ENCODE measurements at places on chromosomes 13 and 19.

DNA sequence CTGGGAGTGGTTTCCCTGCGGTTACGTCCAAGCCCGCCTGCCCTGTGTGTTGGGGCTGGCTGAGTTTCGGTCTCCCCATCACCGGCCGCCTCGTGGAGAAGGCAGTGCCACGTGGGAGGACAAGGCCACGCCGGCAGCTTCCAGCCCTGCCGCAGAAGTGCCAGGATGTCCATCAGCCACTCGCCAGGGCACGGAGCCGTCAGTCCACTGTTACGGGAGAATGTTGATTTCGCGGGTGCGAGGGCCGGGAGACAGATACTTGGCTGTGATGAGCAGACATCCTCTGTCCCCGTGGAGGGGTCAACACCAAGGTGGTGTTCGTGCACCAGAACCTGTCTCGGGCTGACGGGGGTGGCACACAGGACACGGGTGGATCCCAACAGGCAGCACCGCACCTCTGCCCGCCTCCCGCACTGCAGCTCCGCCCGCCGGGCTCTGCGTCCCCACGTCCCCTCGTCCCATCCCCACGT, 86.4 kb upstream of the MCF2L start:
- DNase-seq = no peak

DNA sequence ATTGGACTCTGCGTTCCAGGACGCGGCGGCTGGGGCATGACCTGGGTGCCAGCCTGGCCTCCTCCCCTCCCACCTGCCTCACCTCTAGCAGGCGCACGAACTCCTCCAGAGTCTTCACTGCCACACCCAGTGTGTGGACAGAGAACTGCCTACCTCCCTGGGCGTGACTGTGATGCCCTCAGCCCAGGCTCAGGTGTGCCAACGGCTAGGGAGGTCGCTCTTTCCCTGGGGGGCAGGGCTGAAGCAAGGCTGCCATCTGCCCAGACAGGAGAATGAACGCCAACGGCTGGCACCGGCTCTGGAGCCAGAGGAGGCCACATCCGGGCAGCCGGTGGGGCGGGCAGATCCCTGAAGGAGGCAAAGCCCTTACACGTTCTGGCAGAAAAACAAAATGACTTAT, 11.3 kb downstream of the NANOS3 start:
- DNase-seq = no peak

- DNase-seq = no peak
Observed at GRCh38 chr13:26323764-26324163, 69.8 kb downstream of the CDK8 start.

DNA sequence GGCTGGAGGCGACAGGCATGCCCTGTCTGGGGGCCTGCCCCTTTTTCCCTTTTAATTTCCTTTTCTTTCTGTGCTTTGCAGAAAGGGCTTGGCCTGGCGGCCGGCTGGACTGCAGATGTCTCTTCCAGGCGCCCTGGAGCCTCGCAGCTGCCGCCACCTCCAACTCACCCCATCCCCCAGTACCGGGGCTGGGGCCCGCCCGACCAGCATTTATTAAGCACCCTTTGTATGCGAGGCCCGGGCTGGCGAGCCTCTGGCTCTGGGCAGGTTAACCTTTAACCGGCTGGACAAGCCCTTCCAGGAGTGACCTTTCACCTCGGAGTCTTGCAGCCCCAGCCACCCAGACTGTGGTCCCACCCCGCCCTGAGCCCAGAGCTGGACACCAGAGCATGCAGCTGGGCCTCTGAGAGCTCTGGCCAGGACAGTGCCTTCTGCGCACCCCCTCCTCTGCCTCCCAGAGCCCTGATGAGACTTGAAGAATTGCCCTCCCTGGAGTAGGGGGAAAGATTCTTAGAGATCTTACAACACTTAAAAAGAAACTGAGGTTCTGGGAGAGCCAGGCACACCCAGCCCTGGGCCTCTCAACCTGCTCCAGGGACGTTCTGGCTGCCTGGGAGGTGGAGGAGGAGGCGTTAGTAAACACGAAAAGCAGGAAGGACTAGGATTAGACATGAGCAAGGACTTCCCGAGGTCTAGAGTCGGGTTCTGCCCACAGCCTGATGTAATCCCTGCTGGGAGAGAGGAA, 1.1 kb upstream of the NR2F6 start:
- no peak for DNase-seq

DNA sequence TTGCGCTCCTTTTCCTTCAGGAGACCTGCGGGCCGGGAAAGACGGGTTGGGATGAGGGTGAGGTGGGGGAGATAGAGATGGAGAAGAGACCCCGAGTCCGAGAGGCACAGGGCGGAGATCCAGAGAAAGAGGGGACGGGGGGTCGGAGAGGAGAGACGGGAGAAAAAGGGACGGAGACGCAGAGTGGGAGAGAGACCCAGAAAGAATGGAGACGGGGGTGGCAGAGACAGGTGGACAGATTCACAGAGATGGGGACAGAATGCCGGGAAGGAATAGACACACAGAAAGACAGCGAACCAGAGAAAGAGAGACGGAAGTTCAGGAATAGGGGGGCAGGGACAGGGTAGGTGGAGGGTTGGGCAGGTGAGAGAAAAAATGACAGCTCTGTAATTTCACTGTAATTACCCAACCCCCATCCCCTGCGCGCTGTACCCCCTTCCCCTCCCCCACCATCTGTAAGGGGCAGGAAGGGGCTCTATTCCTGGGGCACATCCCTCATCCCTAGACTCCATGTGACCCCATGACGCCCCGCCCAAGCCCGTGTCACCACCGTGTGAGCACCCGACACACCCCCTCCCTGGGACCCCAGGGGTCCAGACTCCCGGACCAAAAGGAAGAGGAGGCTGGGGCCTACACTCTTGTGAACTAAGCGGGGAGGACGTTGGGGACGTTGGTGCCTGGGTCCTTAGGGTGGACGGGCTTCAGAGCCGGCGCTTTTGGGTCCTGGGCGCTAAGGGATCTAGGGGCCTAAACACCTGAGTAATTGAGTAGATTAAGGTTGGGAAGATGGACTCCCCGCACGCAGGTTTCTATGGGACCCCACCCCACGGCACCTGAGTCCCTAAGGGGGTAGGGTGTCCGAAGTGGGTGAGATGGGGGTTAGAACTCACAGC, 967 bp downstream of the DBP start:
- DNase-seq = no peak

Data from activated CD4-positive, alpha-beta T cell treated with anti-CD3 and anti-CD28 coated beads for 24 hours (primary cell).